ENCODE measurements at places on chromosomes 2 and 18.
A peak's percentile ranks its signal among the peaks of the same experiment; 100 is the strongest.

- no peaks in the 10 kb centered on the region for H3K36me3 ChIP-seq
- no peak for DNase-seq
- no peaks in the 10 kb centered on the region for H3K4me1 ChIP-seq
Observed at GRCh38 chr2:118265873-118266455, 177.7 kb downstream of the INSIG2 start.

DNA sequence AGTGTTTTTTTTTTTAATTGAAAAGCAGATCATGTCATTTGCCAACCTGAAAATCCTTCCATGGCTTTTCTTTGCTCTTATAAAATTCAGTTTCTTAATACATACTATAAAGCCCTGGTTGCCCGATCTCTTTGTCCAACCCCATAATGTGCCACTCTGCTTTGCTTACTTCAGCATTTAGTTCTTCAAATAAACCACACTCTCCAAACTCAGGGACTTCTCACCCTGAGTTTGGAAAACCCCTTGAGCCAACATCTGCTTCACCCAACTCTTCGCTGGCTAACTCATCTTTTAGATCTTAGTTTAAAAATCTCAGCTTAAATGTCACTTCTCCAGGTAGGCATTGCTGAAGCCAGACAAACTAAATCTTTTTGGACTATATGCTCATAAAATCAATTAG is 1.3 kb upstream of the STAT1 start:
- no peak overlapping the region for H3K27ac ChIP-seq
- no peaks in the 10 kb centered on the region for H3K27me3 ChIP-seq
- H3K4me1 ChIP-seq: peaks cover 33% of the 10 kb centered on the region
- H3K4me3 ChIP-seq: no peak overlapping the region

- DNase-seq: no peak
- no peaks in the 10 kb centered on the region for H3K36me3 ChIP-seq
- no peak overlapping the region for H3K27ac ChIP-seq
- H3K4me1 ChIP-seq: no peaks in the 10 kb centered on the region
- H3K27me3 ChIP-seq: no peaks in the 10 kb centered on the region
Observed at GRCh38 chr18:46728219-46728930, 28.5 kb downstream of the ST8SIA5 start.

DNA sequence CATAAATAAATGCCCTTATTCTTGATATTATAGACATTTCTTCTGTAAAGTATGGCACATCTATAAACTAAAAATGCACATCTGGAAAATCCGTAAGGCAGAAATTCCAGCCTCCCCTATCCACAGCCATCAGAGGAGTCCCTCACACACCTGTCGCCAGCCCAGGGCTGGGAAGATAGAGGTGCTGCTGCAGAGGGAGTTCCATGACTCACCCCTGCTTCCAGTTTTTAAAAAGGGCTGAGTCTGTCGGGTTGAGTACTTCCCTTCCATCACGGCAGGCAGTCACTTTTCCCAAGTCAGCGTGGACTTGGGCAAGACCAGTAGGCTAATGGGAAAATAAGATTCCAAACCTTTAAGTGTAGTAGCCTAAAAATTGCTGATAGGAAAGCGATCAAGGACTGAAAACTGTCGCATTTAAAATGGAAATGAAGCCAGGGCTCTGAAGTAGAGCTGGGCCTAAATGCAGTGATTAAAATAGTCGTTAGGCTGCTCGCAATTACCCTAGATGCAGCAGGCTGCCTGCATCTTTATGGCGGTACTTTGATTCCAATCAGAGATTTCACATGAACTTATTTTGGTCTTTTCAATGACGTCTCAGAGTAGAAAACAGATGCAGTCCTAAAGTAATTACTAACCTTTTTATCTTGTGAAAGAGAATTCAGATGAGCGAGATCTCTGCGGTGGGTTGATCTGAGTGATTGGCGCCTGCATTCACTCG is 280.5 kb downstream of the AGAP1 start:
- no peak for DNase-seq
- no peaks in the 10 kb centered on the region for H3K36me3 ChIP-seq
- H3K27ac ChIP-seq: no peak overlapping the region
- H3K4me1 ChIP-seq: no peaks in the 10 kb centered on the region
- no peaks in the 10 kb centered on the region for H3K27me3 ChIP-seq
- H3K4me3 ChIP-seq: no peak overlapping the region

DNA sequence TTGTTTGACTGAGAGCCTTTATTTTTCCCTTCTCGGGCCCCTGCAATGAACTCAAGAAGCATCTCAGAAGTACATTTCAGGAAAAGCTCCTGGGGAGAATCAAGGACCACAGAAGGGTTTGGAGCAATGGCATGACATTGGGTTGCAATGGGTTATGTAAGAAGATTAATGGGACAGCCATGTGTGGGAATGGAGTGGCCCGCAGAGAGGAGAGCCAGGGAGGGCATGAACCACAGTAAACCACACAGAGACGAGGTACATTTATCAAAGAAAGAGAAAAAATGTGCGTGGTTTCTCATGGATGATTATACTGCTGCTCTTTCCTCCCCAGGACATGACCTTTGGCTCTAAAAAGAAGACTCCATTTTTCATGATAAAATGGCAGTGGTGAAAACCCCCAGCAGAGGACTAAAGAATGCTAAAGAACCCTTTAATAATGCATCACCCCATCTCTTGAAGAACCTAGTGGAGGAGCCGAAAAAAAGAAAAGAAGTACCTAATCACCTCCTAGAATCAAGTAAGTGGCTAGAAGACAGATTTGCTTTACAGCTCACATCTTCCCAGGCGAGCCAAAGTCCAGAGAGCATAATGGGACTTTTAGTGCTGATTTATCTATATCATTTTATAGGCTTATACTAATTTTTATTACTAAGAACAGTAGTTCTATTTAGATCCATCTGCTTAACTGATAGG is 1.7 kb downstream of the CFAP221 start:
- H3K27ac ChIP-seq: no peak overlapping the region
- no peaks in the 10 kb centered on the region for H3K36me3 ChIP-seq
- H3K4me3 ChIP-seq: no peak overlapping the region
- H3K4me1 ChIP-seq: peaks cover 6% of the 10 kb centered on the region
- no peaks in the 10 kb centered on the region for H3K27me3 ChIP-seq
- no peak for DNase-seq

DNA sequence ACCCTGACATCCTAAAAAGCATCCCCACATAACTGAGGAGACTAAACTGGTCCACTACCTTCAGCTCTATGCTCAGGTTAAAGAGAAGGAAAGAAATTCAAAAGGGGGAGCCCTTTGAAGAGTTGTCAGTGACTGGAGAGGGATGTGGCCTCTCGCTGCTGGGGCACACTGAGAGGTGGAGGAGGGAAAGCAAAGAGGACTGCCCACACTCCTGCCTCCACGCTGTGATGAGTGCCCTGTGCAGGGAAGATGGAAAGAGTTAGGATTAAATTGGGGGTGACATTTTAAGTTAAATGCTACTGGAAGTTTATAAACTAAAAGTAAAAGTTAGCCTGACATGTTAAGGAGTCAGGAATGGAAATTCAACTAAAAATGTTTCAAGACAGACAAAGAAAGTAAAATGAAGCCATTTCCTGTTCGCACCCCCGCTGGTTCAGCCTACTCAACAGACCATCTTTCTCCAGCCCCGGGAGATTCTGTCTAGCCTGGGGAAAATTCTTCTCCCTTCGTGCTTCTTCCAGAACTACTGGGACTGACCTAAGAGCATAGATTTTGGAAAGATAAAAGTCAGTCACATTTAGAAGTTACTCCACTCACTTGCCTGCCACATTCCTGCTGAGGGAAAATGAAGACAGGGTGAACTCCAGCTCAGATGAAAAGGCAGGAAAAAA is 17.8 kb upstream of the INO80C start:
- H3K4me3 ChIP-seq: no peak overlapping the region
- H3K4me1 ChIP-seq: peaks cover 13% of the 10 kb centered on the region
- H3K27ac ChIP-seq: peak overlapping the region; percentile 7
- no peaks in the 10 kb centered on the region for H3K27me3 ChIP-seq

GRCh38 chr2:185466915-185467314 is 271.7 kb upstream of the FSIP2 start:
- H3K36me3 ChIP-seq: no peaks in the 10 kb centered on the region
- no peak overlapping the region for H3K4me3 ChIP-seq
- H3K4me1 ChIP-seq: no peaks in the 10 kb centered on the region
- H3K27me3 ChIP-seq: no peaks in the 10 kb centered on the region
- H3K27ac ChIP-seq: no peak overlapping the region

DNA sequence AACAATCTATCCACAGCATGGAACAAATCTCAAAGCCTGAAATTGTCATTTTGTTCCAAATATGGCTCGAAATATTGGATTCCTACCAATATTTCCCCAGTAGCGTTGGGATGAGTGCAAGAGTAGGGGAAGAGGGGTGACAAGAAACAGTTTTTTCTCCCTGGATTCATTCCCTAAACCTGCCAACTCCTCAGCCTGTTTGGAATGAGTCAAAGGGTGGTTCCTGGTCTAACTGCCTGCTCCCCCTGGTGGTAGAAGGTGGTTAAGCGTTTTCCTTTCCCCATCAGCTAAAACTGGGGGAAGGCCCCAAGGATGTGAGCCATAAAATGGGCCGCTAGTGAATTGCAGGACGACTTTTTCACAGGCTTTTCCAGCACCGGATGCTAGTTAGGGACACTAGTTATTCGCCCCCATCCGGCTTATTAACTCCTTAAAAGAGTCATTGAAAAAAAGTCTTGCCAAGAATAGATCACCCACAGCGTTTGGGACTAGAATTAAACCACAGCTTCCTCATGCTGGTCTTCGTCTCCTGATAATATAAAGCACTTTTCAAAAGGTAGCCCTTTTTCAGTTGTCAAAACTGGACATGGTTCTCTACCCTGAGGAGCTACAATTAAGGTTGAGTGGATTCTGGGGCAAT is 72.5 kb downstream of the DHRS9 start:
- H3K4me3 ChIP-seq: no peak overlapping the region
- no peaks in the 10 kb centered on the region for H3K27me3 ChIP-seq
- H3K36me3 ChIP-seq: no peaks in the 10 kb centered on the region
- no peak overlapping the region for H3K27ac ChIP-seq
- DNase-seq: no peak
- H3K4me1 ChIP-seq: no peaks in the 10 kb centered on the region

- DNase-seq: no peak
- H3K4me3 ChIP-seq: no peak overlapping the region
- no peaks in the 10 kb centered on the region for H3K36me3 ChIP-seq
Observed at GRCh38 chr2:144505245-144505831, 14.6 kb downstream of the ZEB2 start.
